ENCODE measurements at places on chromosomes 5 and 9.

GRCh38 chr9:132125361-132125760 lies 36.5 kb upstream of the NTNG2 start:
- DNase-seq = no peak

DNA sequence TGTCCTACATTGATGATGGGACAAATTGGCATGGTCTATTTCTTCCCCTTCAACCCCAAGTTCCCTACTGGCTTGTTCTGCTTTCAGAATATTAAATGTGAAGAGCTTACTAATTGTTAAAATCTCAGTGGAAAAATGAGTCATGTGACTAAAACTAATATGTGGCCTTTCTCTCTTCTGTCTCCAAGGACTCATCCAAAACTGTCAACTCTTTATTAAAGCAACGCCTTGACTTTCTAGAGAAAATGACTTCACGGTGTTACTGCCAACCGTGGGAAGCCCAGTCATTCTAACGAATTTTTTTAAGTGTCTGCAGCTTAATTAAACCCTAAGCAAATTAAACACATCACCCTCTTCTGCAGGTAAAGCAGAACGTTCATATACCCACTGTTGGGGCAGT lies 431.6 kb downstream of the DTWD2 start:
- no peak for DNase-seq

DNA sequence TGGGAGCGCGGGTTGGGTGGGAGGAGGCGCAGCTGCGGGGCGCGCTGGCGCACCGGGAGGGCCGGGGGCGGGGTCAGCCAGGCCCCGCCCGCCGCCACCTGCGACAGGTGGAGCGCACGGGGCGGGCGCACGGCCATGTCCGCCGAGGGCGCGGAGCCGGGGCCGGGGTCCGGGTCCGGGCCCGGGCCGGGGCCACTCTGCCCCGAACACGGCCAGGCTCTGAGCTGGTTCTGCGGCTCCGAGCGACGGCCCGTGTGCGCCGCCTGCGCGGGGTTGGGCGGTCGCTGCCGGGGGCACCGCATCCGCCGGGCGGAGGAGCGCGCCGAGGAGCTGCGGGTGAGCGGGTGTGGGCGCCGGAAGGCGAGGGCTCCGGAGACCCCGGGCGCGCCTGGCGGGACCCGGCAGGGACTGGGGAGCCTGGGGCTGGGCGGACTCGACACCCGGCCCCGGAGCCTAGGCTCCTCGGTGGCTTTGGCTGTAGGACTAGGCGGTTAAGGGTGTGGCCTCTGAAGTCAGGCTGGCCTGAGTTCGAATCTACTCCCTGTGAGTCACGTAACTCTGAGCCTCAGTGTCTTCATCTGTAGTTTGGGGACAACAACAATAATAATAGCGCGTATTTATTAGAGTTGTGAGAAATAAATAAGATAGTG lies at the start of gene BSPRY:
BSPRY (plus strand) TSS at position 97 of the 650 bp plus-strand sequence; CDS start at position 136, 39 bp downstream.
- no peak for DNase-seq

GRCh38 chr5:79202076-79202475 lies 33.9 kb upstream of the JMY start:
- no peak for DNase-seq

DNA sequence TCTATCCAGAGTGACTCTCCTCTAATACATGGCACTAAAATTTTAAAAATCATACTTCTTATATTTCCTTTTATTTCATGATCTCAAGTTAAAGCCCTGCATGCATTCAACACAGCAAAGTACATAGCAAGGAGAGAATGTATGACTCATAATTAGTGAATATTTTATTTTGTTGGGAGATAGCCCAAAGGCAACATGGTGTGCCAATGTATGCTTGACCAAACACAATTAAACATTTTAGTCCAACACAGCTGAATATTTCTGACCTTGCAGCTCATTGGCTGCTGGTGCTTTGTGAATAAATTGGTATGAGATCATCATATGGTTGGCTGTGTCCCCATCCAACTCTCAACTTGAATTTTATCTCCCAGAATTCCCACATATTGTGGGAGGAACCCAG lies 103.5 kb downstream of the NPR3 start:
- DNase-seq = no peak

DNA sequence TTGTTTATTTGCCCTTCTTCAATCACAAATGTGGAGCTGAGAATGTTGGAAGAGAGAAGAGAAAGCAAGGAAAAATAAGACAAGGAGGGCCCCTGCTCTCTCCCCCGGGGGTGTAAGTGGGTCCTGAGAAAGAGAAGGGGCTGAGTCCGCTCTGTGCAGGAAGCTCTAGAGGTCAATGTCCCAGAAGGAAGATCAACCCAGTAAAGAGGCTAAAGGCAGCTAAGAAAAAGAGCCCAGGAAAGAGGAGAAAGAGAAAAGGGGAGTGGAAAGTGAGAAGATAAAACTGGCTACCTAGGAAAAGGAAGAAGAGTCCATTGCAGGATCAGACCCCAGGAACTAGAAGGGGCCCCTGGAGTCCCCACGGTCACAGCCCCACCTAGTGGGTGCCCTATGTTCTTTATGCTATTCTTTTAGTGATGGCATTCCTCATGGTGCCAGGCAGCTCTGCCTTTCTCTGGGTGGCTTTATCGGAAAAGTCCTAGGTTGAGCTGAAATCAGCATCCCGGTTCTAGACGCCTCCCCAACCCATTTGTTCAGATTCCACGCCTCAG lies 583.4 kb downstream of the ACTL7B start:
- no peak for DNase-seq

DNA sequence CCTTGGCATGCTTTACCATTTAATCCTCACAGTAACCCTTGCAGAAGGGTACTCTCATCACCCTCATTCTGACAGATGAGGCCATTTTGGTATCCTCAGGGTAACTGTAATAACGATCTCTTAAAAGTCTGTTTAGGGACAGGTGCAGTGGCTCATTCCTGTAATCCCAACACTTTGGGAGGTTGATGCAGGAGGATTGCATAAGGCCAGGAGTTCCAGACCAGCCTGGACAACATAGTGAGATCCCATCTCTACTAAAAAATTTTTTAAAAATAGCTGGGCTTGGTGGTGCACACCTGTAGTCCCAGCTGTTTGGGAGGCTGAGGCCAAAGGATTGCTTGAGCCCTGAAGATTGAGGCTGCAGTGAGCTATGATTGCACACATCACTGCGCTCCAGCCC lies 31.8 kb downstream of the CSF1R start:
- DNase-seq = no peak

- no peak for DNase-seq
Measured at GRCh38 chr9:114616684-114617520, 5.8 kb downstream of the TMEM268 start.

Data from activated CD8-positive, alpha-beta memory T cell treated with anti-CD3 and anti-CD28 coated beads for 1 hour (primary cell).